ENCODE measurements at places on chromosomes 2 and 18. TPM values are rescaled to one million over a fixed set of nuclear protein-coding genes. Genes with fewer than 3 reads are reported as not detected.

The CDH19 gene
- 25.1 TPM for total RNA-seq

The COLEC11 gene
- total RNA-seq = 1.9 TPM

DNA sequence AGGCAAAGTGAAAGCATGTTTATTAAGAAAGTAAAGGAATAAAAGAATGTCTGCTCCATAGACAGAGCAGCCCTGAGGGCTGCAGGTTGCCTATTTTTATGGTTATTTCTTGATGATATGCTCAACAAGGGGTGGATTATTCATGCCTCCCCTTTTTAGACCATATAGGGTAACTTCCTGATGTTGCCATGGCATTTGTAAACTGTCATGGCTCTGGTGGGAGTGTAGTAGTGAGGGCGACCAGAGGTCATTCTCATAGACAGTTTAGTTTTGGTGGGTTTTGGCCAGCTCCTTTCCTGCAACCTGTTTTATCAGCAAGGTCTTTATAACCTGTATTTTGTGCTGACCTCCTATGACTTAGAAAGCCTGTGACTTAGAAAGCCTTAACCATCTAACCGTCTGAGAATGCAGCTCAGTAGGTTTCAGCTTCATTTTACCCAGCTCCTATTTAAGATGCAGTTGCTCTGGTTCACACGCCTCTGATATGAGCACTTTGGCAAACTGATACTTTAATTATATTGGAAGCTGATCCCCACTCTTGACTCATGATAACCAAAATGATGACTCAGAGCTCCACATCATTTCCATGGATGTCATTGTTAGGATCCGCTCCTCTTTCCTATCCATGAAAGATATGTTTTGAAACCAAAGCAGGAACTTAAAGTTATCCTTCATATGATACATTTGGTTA lies 14.5 kb upstream of the ERMN start:
- no peak for DNase-seq

The SPHKAP gene
- total RNA-seq = 107 TPM

GRCh38 chr2:111226876-111227700 lies 106.4 kb downstream of the BCL2L11 start:
- DNase-seq = no peak

- no peak for DNase-seq
Measured at GRCh38 chr2:19878268-19879046, 23.3 kb downstream of the TTC32 start.

GRCh38 chr2:9076210-9076609 lies 72.7 kb upstream of the MBOAT2 start:
- no peak for DNase-seq

GRCh38 chr2:7264791-7265190 lies 347.6 kb downstream of the RNF144A start:
- DNase-seq = no peak

GRCh38 chr2:42848726-42849290 lies 56.4 kb upstream of the HAAO start:
- peak; percentile 25 for DNase-seq

DNA sequence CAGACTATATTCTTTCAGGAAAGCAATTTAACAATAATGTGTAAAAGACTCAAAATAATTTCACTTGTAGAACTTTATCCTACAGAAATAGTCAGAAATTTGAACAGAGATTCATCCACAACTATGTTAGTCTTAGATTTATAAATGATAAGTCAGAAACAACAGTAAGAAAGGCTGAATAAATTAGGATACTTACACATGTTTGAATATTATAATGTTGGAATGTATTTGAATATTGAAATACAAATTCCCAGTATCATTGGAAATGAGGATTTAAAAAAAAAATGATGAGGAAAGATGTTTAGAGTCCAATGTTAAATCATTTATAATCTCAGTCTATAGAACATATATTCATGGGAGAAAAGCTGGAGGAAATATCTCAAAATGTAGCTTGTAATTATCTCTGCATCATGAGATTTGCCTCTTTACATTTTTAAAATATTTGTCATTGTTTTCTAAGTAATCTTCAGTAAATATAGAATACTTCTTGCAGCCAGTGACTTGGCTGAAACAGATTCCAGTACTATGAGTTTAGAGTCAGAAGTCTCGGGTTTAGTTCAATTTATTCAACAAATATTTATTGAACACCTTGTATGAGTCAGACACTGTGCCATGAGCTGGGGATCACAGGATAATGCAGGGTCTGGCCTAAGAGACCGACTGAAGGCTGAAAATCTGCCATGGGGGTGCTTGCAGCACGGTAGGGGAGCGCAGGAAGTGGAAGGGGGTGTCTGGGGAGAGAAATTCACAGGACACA lies 32.3 kb downstream of the CXCR4 start:
- no peak for DNase-seq

GRCh38 chr2:3480352-3481010 lies 38.9 kb downstream of the ADI1 start:
- DNase-seq = peak; percentile 22

GRCh38 chr2:238020816-238021215 lies 40.0 kb upstream of the SCLY start:
- no peak for DNase-seq

The RHBDD1 gene
- total RNA-seq = 30.5 TPM

The CD8B gene
- total RNA-seq = 0.30 TPM

The RAB27B gene
- 0.08 TPM for total RNA-seq

DNA sequence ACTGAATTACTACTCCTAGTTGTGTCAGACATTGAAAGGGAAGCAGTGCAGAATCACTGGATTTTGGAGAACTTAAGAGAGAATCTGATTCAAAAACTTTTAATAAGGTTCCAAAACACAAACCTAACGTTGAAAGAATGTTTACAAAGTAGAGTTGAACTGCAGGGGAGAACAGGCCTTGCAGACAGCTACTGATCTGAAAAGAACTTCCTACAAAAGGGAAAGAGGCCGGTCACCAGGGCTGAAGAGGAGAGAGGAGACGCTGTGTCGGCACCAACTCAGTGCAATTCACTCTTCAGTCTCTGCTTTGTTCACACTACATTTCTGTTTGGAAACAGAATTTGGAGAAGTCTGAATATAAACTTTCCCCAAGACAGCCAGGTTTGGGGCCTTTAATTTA lies 124.0 kb downstream of the GAREM1 start:
- no peak for DNase-seq

The ANXA4 gene
- total RNA-seq = 27.5 TPM

DNA sequence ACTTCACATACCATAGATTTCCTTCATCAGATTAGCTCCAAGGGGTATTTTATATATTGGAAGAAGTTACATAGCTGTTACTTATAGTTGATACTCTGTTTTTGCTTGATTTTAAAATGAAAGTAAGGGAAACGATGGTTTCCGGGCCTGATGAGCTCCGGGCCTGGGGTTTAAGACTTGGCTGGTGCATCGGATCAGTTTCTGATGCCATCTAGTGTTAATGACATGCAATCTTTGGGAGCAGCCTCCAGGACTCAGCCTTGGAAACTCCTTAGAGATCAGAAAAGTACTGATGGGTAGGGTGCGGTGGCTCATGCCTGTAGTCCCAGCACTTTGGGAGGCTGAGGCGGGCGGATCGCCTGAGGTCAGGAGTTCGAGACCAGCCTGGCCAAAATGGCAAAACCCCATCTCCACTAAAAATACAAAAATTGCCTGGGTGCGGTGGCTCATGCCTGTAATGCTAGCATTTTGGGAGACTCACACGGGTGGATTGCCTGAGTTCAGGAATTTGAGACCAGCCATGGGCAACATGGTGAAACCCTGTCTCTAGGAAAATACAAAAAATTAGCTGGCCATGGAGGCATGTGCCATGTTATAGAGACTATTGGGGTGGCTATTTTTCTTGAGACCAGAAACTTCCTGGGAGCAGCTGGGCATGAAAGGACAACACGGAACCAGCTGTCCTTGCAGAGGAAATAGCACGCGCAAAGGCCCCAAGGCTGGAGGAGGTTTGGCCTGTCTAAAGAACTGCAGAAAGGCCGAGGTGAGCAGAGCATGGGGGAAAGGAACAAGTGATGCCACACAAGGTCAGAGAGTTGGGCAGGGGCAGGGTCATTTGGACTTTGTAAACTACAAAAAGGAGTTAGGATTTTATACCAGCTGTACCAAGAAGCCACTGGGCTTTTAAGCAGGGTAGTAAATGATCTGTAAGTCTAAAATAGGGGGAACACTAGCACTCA lies 46.9 kb upstream of the CNOT11 start:
- no peak for DNase-seq

The KCNG3 gene
- total RNA-seq = not detected

- peak; percentile 30 for DNase-seq
Measured at GRCh38 chr2:120759543-120760331, 24.1 kb downstream of the GLI2 start.

The EFR3B gene
- 4.1 TPM for total RNA-seq

- no peak for DNase-seq
Measured at GRCh38 chr2:28613633-28614501, 118.0 kb downstream of the PLB1 start.

- no peak for DNase-seq
Measured at GRCh38 chr18:12401881-12402280, 5.8 kb upstream of the PRELID3A start.

DNA sequence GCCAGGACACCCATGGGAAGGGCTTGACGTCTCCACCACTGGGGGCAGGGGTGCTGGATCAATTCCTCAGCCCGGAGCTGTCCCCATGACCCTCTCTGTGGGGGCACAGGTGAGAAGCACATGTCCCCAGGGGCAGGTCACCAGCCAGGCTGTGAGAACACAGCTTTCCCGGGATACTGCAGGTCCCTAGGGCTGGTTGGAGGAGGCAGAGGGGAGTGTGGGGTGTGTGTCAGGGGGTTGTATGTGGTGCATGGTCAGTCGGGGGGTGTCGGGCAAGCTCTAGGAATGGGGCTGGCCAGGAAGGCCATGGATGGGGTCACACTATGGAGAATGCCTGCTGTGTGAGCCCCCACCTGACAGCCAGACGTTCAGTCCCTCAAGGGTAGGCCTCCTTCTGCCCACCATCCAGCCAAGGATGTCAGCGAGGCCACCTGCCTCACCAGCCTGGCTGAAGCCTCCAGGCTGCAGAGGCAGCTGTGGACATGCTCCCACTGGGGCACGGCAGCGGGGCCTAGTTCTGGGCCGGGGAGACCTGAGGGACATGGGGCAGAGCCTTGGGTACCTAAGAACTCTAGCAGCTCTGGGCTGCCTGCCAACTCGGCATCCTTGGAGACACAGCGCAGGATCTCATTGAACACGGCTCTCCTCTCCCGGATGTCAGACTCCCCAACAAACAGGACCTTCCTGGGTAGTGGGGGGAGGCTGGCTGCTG lies 10.3 kb downstream of the HS1BP3 start:
- peak; percentile 75 for DNase-seq

GRCh38 chr2:54591551-54591950 lies 131.9 kb upstream of the EML6 start:
- DNase-seq = no peak

DNA sequence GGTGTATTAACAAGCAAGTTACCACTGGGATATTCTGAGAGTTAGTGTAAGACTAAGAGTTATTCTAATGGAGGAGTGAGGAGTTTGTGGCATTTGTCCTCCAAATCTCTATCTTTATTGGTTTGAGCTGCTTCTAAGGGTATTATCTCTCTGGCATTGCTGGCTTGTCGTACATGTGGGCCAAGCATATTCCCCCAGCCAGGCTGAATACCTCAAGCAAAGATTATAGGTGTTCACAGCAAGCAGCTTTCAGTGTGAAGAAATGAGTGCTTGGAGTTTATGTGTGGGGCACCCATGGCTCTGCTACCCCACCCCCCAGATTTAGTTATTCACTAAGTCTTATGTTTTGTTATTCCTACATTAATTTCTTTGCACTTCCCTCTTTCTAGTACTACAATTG lies 193.6 kb upstream of the FANCL start:
- DNase-seq = no peak

DNA sequence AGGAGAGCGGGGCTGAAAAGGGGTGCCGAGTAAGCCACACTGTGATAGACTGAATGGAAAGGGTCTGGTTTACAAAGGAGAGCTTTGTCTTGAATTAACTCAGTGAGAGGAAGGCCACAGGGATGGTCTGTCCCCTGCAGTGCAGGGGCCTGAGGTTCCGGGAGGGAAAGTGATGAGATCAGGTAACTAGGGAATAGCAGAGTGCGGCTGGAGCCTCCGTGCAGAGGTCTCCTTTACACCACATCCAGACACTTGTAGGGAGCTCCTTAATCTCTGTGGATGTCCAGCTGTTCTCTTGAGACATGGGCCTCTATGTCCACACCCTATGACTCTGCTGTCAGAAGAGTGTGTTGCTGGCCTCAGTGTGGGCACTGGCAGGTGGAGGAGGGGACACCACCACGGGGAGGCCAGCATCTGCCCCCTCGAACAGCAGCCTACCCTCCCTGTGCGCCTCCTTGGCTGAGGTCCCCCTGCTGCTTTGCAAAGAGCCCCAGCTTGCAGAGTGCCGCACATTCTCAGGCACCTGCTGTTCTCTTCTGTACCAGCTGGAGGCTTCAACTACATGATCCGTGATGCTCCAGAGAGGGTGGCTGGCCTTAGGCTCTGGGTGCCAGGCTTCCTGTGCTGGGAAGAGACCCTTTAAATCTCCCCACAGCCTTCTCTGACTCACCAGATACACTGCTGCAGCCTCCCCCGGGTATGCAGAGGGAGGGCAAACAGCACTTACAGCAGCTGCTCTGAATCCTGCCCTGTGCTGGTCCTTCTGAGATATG lies 25.9 kb downstream of the ENOSF1 start:
- no peak for DNase-seq

DNA sequence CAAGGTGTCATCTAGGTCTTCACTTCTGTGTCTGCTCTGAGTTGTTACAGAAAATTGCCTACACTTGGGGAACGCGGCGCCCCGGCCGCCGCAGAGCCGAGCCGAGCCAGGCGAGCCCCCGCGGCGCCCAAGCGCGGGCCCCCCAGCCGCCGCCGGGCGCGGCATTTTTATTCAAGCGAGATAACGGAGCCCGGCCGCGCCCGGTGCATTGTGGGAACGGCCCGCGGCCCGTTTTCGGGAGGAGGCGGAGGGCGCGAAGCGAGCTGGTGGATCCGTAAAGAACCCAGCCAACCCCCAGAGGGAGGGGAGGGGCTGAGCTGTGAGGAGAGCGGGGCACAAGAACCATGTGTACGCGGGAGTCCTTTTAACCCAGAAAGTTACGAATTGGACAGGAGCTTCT lies 191.8 kb downstream of the FTCDNL1 start:
- peak; percentile 70 for DNase-seq

GRCh38 chr2:140891614-140892212 lies 1239.1 kb downstream of the LRP1B start:
- DNase-seq = no peak

The TUBB8B gene
- total RNA-seq = not detected

The C2orf72 gene
- 0.16 TPM for total RNA-seq

- no peak for DNase-seq
Measured at GRCh38 chr2:144215701-144216675, 303.9 kb downstream of the ZEB2 start.

The ICA1L gene
- total RNA-seq = 4.6 TPM

- no peak for DNase-seq
Measured at GRCh38 chr2:46495231-46496030, 16.1 kb downstream of the TMEM247 start.

The ELOA2 gene
- total RNA-seq = not detected

- DNase-seq = no peak
Measured at GRCh38 chr2:29110916-29111535, 4.2 kb upstream of the CLIP4 start.

DNA sequence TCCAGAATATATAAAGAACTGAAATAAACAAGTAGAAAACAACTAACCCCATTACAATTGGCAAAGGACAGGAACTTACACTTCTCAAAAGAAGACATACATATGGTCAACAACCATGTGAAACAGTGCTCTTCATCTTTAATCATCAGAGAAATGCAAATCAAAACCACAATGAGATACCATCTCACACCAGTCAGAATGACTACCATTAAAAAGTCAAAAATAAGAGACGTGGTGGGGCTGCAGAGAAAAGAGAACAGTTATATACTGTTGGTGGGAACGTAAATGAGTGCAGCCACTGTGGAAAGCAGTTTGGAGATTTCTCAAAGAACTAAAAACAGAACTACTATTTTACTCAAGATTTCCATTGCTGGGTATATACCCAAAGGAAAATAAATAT lies 1696.3 kb upstream of the TMEFF2 start:
- DNase-seq = no peak

The CAPN13 gene
- total RNA-seq = not detected
